KBM-7 (cell line): ENCODE measurements at places on chromosomes 7 and 10.

GRCh38 chr7:132368246-132368900, 207.9 kb downstream of the PLXNA4 start:
- no peak for DNase-seq

GRCh38 chr7:30862995-30863705, 48.5 kb upstream of the AQP1 start:
- DNase-seq: no peak

DNA sequence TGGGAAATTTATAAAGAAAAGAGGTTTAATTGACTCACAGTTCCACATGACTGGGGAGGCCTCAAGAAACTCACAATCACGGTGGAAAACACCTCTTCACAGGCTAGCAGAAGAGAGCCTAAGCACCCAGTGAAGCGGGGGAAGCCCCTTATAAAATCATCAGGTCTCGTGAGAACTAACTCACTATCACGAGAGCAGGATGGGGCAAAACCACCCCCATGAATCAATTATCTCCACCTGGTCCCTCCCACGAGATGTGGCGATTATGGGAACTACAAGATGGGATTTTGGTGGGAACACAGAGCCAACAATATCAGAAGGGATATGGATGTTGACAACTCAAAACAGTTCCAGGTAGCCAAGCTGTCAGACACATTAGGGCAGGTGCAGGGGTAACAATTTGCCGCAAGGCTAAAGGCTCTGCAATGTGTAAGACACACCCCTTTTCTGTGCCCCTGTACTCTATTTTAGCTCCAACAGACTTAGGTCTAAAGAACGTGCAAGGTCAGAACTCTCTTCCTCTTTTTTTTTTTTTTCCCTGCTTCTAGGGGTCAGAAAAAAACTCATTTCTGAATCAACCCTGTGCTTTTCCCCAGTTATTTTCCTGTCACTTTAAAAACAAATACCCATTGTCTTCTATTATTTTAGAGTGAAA, 30.7 kb upstream of the RBM20 start:
- DNase-seq: peak; percentile 57

- no peak for DNase-seq
These were observed 43.1 kb downstream of the SYPL1 start for GRCh38 chr7:106068986-106069385.

DNA sequence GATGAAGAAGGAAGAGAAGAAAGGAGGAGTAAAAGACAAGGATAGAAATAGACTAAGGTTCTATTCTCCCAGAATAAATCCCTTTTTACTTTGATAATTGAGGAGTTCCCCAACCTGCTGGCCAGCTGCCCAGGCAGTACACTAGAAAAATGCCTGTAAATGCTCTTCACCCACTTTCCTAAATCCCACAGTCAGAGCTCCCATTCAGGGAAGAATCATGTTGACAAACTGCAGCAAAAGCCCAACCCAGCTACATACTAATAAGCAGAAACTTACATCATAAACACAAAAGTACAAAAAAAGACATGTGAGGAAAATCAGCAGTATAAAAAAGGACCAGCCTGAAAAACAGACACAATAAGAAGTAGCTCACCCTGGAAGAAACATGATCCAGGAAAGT, 15.8 kb upstream of the KDM7A start:
- DNase-seq: no peak

DNA sequence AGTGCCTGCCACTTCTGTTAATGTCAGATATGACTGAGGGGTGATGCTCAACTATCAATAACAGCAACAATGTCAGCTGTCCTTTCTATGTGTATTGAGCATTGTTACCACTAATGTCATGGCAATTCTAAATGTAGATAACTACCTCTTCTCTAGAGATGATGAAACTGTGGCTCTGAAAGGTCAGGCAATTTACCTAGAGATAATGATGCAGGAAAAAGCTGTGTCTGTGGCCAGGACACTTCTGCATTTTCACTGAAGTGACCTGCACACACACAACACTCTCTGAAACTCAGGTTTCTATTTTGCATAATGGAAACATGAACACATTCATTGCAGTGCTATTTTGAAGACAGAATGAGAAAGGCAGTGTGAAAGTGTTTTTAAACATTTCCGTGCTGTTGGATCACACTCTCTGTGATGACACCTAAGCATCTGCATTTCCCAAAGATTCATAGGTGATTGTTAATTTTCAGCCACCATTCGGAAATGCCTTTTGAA, 148.2 kb downstream of the KCND2 start:
- DNase-seq: no peak

DNA sequence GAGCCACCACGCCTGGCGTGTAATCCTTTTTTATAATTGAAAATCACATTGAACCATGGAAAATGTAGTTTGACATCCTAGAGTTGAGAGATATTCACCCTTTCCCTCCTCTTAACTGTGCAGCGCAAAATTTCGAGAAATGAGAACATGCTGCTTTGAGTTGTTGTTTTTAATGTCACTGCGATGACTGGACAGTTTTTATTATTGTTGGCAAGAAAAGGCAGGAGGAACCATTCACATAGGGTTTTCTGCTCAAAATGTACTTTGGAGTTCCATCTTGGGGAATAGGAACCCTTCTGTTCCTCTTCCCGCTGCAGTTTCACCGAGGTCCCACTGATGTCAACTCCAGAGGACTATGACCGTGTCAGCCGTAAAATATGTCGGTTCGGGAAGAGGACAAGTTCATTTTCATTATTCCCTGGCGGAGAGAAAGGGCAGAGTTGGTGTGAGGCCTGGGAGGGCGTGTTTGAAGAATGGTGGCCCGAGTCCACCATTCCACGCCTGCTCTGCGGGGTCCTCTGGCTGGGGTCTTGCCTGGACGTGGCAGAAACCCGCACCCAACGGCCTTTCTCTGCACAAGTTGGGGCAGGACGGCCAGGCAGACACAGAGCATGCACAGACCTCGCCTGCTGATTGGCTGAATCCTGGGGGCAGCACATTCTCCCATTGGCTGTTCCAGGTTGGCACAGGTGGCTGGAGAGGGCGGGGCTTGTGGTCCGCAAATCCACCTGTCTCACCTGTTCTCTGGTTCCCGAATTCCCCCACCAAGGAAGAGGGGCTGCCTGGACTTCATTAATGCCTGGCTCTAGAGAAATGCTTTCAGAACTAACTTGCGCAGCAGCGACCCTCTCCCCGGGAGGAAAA, 105.1 kb upstream of the TCF7L2 start:
- no peak for DNase-seq

GRCh38 chr10:72659694-72660093, 32.2 kb upstream of the MCU start:
- no peak for DNase-seq

DNA sequence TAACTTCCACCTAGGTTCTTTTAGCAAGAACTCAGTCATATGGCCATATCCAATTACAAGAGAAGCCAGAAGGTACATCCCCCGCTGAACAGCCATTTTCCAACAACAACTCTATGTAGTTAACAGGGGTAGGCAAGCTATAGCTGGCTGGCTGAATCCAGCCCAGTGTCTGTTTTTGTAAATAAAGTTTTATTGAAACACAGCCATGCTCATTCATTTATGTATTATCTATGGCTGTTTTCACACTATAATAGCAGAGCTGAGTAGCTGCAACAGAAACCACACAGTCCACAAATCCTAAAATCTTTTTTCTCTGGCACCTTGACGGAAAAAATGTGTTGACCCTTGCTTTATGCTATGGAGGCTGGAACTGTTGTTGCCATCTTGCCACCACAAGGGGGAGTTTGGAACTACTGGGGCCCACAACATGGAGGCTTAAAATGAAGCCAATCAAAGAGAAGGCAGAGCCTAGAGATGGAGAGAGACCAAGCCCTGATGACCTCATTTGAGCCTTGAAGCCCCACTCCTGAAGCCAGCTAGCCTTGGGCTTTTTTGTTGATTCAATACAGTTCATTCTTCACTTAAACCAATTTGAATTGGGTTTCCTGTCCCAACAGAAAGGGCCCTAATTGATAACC, 33.3 kb upstream of the XPNPEP1 start:
- peak; percentile 66 for DNase-seq

DNA sequence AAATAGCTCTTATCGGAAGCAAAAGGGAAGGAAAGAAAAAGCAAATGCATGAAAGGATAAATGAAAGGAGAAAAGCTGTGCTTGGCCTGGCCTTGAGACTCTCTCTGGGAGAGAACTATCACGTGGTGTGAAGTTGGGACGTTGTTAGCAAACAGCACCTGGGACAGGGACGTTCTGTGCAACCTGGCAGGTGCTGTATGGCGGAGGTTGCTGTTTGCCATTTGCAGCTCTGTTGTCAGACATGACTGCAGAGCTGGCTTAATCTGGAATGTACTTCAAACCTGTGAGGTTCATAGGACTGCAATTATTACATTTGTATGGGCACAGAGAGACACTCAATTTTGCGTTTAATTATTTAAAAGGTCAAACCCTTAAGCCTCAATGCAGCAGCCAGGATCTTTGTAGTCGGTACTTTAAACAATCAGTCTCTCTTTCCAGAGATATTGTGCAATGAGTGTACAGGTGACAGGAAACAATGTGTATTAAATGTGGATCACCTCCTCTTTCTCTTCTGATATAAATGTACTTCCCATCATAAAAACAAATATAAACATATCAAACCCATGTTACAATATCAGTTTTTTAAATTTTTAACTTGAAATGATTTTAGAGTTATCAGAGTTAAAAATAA, 800.5 kb upstream of the KCND2 start:
- DNase-seq: no peak

GRCh38 chr10:103416436-103417147, 20.2 kb downstream of the PDCD11 start:
- DNase-seq: peak; percentile 55

DNA sequence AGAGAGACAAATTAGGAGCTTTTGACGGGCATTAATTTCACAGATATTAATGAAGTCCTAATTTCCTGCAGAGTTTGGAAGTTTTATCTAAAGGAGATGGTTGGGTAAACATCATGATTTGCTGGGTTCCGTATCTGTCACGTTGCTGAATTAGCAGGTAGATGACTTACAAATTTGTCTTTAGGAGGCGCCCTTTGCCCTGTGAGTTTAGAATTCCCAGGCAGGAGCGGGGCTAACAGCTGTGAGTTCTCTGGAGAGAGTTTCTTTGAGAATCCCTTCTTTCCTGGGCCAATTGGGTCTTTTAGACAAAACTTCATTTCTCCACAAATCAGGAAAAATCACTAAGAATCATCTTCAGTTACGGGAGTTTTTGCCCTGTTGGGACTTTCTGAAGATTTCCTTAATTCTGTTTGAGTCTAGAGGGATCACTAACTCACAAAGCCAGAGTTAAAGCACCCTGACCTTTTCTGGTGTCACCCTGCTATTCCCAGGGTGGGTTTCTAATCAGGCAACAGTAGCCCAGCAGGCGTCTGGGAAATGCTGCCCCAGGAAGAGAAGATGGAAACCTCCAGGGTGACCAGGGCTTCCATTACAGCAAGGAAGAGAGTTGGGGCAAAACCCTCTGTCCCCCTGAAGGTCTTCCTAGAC, 63.7 kb downstream of the PRKCQ start:
- no peak for DNase-seq

- DNase-seq: no peak
These were observed 83.4 kb downstream of the LANCL2 start for GRCh38 chr7:55448526-55448925.

GRCh38 chr10:57864765-57865680, 402.7 kb downstream of the IPMK start:
- DNase-seq: no peak

DNA sequence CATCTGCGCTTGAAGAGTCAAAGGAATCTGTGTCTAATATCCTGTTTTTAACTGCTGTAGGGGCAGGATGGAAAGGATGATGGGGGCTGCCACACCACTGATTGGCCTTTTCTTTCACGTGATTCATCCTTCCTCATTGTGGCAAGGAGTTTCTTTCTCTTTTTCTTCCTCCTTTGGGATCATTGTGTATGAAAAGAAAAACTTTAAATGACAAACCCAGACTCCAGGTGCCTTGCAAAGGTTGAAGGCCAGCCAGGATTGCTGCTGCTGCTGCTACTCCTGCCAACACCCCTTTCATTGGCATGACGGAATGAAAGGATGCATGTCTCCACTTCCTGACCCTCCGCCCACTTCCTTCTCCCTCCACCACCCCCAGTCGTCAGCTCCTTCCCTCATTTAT, 6.5 kb upstream of the OIT3 start:
- DNase-seq: peak; percentile 59

- DNase-seq: no peak
These were observed 5.7 kb downstream of the CYP17A1 start for GRCh38 chr10:102831322-102832071.

DNA sequence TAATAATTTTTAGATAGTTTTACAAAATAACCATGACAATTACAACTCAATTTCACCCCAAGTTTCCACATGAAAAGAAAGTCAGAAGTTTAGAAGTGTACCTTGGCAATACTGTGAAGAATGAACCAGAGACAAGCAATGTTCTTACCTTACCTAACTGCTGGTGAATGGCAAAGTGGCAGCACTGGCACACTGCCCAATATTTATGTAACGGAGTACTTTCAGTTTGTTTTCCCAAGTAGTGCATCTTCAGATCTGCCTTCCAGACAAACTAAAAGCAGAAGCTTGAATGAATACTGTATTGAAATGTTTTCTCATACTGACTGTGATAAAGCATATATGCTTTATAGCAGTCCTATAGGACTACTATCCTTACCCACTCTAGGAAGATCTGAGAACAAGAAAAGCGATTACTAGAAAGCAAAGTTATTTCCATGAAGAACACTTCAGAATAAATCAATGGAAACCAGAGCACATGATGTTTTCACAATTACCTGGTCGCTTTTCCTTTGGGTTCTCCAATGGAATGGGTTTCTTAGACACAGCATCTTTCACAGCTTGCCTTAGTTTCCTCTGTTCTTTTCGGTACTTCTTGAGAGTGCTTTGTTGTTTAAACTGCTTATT, 1.5 kb downstream of the NOC3L start:
- DNase-seq: peak; percentile 24

DNA sequence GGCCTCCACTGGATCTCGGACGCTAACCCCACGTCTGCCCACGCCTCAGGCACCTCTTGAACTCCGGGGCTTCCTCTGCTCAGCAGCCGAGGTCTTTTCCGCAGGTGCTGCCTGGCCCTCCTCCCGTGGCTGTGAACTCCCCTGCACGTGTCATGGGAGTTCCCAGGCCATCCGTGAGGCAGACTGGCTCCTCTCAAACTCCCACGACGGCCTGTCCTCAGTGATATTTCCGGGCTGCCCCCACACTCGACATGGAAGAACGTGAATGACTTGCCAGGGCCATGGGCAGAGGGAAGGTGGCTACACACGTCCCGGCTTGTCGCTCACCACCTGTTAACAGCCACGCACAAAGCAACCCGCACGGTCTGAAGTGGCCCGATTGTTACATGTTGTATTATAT, 110.9 kb downstream of the ADARB2 start:
- DNase-seq: no peak
